ENCODE measurements at places on chromosomes 7 and 10. TPM values are rescaled to one million over a fixed set of nuclear protein-coding genes. Genes with fewer than 3 reads are reported as not detected.
A peak's percentile ranks its signal among the peaks of the same experiment; 100 is the strongest.

- DNase-seq: no peak
Measured at GRCh38 chr7:296373-296945, 6.5 kb downstream of the FOXL3 start.

Gene FEZF1
- not detected for total RNA-seq

- peak; percentile 77 for DNase-seq
Measured at GRCh38 chr10:58414270-58415041, 29.2 kb downstream of the TFAM start.

- DNase-seq: no peak
Measured at GRCh38 chr7:42033480-42033879, 203.5 kb downstream of the GLI3 start.

Gene LRRD1
- not detected for total RNA-seq

- DNase-seq: no peak
Measured at GRCh38 chr7:37684927-37685326, 1.4 kb downstream of the GPR141 start.

Gene CALHM2
- 4.6 TPM for total RNA-seq

- no peak for DNase-seq
Measured at GRCh38 chr7:114929570-114929969, 7.7 kb downstream of the MDFIC start.

Gene CYP26C1
- 0.43 TPM for total RNA-seq

Gene FGFR2
- total RNA-seq: 1.6 TPM

DNA sequence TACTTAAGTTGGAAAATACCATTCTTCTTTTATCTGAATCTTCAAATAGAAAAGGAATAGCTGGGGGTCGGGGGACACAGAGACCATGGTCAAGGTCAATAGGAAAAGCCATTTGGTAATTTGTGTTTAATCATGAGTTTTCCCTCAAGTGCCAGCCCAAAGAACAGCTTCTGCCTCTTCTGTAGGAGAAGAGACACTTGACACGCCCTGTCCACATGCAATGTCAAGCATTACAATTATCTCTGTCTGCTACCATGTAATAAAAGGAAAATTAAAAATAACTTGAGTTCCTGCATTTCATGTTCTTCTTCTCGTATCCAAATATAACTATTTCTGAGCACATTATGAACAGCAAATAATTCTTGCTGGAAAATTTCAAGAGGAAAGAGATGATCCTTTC, 241.7 kb downstream of the IPMK start:
- no peak for DNase-seq

DNA sequence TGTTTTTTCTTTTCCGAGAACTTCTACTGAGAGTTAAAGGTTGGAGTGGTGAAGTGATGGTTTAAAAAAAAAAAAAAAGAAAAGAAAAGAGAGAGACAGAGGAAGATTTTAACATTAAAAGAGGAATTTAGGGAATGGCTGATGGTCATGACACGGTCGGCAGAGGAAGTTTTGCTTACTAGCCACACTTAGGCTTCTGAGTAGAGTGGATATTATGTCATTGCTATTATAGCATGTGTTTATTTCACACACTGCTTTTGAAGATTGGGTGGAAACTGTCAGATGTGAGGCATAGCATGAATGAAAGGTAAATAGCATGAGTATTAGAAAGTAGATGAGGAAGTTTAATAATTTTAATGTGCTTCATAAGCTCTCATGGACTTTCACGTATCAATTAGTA, 2.5 kb downstream of the KAT6B start:
- no peak for DNase-seq

Gene ARHGEF35
- 5.3 TPM for total RNA-seq

Gene BTBD16
- total RNA-seq: 0.51 TPM

Gene CYP3A4
- total RNA-seq: not detected

- no peak for DNase-seq
Measured at GRCh38 chr7:105118612-105119600, 104.9 kb downstream of the KMT2E start.

DNA sequence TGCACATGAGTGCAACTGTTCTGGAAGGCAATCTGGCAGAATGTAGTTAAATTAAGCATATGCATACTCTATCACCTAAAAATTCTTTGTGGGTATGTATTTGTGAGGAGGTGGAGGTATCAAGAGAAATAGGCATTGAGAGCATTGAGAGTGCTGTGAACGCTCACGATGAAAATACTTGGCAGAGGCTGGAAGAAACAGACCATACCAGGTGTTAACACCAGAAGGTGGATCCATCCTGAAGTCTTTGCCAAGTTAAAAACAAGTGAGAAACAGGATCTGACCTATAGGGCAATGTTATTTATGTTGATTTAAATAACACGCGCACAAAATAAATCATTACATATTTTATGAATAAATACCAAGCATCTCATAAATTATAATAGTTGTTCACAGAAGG, 311.6 kb downstream of the PCLO start:
- no peak for DNase-seq

- peak; percentile 15 for DNase-seq
Measured at GRCh38 chr7:38451840-38452239, 178.4 kb upstream of the TARP start.

DNA sequence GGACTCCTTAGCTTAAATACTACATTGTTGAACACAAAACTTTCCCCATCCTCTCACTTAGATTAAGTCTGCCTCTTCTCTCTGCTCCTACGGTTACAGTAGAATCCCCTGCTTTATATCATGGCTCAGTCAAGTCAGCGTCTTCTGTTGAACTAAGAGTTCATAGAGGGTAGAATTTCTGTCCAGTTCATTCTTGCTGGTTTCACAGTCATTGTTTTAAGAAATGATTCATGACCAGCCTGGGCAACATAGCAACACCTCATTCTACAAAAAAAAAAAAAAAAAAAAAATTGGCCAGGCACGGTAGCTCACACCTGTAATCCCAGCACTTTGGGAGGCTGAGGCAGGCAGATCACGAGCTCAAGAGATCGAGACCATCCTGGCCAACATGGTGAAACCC, 3.7 kb upstream of the ZFYVE27 start:
- no peak for DNase-seq

- DNase-seq: no peak
Measured at GRCh38 chr7:155793720-155794119, 18.5 kb downstream of the SHH start.

Gene SPDYE9
- total RNA-seq: not detected

DNA sequence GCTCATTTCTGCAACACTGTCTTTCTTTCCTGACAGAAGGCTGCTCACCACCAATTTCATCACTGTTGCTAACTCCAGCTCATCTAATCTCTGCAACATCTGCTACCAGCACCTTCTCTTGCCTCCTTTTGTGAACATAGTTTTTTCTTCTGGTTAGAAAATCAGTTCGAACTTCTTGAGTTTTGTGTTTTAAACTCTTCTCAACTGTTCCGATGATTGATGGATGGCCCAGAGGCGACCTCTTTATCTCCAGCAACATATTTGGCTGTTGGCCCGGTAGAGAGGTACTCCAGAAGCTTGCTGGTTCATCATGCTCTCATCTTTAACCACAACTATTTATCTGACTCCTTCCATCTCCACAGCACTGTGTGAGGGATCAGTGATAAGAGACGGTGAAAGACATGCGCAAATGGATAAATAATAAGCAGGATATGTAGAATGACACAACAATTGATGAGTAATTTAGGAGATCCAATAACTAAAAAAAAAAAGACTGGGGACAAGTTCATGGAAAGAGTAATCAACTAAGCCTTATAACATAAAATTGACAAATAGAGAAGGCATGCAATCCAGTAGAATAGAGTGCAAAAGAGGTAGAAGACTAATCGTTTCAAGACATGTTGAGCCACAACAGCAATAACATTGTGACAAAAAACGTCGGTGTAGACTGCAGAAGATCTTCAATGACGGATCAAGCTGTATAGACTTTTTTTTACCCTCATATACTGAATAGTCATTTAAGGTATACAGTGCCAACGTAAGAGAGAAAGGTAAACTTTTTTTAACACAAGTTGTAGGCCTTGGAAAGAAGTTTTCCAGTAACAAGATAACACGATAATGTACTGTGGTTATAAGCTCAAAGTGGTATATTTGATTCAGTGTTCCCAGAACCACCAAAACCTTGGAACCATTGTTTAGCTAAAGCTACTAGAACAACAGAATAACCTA, 152.2 kb downstream of the CRPPA start:
- DNase-seq: no peak

- DNase-seq: no peak
Measured at GRCh38 chr10:116241642-116242410, 31.2 kb downstream of the GFRA1 start.

Measured in epithelial cell of proximal tubule (primary cell).